ENCODE measurements at places on chromosomes 12 and 14.
A peak's percentile ranks its signal among the peaks of the same experiment; 100 is the strongest.

DNA sequence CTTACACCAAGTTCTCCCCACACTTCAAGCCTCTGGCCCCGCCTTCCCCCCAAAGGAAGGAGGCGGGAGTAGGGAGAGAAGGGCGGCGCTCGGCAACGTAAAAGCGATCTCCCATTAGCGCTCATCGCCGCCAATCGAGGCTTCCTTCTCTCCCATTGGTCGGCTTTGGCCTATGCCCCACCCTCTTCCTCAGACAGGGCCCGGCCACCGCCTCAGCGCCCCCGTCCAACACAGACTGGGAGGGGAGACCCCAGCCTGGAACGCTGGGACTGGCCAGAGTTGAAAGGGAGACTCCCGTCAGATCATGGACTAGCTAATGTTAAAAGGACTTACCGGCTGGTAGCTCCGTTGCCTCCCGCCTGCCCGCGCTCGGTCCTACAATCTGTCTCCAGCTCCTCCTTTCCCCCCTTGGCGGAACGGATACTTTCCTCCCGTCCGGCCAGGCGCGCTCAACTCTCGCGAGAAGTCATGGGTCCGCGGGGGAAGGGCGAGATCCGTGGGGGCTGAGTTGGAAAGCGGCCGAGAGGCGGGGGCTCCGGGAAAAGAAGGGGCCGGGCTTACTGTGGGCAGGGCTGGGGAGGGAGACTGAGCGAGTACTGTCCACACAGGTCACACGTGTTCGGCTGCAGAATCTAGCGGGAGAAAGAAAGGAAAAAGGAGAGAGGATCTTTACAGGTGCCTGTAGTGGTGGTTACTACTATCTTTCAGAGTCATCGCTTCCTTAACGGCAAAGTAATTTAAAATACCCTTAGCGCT is at the start of gene ATF7:
TSS of gene ATF7 (minus strand) at position 437 of the 756 bp plus-strand sequence. CDS start 25,382 bp downstream, outside the sequence.
- DNase-seq: peak; percentile 93

DNA sequence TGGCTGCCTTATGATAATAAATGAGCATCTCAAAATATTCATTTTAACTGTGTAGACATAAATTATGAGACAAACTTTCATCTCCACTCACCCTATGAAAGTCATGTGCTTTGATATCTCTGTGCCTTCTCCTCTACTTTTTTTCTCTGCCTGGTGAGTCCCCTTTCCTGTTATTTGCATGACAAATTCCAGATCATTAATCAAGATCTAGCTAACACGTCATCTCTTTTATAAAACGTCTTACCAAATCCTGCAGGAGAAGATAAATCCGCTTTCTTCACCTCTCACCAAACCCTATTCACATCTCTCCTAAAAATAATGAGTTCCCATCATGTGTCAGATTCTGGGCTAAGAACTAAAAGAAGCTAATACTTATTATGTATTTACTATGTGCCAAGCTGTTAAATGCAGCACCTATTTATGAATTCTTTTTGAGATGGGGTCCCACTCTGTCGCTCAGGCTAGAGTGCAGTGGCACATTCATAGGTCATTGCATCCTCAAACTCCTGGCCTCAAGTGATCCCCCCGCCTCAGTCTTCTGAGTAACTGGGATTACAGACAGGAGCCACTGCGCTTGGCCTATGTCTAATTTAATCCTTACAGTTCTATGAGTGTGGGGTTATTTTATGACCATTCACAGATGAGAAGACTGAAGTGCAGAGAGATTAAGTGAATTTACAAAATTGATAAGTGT is 26.7 kb downstream of the SPX start:
- no peak for DNase-seq

DNA sequence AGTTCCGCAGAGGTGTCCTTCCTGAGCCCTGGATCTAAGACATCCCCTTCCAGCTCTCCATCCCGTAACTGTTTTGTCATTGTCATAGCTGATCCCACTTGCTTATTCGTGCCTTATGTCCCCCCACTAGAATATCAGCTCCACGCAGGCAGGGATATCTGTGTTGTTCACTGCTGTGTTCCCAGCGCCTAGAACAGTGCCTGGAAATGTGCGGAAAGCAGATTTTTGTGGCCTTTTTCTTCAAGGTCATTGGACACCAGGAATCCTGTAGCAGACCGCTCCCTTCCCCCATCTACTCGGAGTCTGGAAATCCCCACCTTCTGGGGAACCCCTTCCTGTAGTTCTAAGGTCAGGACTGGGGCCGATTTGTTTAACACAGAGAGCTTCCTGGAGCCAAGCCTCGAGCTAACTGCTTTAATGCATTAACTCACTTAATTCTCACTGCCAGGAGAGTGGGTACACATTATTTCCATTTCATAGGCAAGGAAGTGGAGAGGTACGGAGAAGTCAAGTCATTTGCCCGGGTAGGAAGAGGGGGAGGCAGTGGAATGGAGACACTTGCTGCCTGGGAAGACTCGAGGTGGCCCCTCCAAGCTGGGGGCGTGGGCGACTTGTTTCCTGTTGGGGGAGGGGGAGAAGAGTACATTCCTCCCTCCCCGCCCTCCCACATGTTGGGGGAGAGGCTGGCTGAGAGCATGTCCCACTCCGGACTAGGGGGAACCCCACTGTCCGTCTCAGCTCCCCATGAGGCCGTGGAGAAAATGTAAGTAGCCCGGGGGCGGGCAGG is 1.2 kb upstream of the SH2B3 start:
- DNase-seq: no peak

DNA sequence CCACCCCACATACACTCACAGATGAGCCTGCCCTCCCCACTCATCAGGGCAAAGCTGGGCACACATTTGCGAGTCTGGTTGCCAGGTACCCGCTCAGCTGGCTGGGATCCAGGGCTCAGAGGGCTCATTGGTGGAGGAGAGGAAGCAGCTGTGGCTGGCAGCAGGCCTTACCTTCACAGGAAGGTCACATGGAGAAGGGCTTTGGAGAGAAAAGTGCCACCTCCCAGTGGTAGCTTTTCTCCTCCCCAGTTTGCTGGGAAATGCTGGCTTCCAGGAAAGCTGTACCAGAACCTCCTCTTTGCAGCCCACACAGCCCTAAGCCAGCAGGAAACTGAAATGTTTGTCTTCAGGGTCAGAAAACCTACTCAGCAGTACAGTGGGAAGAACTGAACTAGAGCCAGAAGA is 55.6 kb downstream of the LGMN start:
- no peak for DNase-seq

DNA sequence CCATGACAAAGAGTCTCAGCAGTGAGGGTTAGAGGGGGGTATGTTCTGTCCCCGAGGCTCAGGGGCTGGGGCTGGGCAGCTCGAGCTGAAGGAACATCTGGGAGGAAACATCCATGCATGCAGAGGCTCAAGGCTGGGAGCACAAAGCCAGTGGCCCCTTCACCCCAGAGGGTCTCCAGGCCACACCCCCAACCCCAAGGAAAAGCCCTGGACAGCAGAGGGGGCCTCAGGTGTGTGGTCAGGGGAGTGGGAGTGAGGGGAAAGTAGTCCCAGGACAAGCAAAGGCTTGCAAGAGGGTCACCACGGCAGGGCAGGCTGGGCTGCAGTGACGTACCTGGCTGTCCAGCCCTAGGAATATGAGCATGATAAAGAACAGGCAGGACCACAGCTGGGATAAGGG is 17.5 kb downstream of the SLC6A12 start:
- no peak for DNase-seq

DNA sequence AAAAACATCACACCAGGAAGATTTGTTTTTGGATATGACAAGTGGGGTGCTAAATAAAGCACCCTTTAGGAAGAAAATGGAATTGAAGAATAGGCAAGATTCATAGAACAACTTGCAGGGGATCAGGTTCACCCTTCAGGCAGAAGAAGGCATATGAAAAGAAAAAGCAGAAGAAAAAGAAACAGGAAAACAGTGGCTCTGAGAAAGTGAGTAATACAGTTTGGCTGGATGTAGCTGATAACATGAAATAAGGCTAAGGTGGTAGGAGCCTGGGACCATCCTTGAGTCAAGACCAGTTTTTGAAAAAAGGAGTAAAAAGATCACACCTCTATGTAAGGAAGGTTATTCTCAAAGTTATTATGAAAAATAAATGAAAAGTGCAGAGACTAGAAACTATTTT is 42.4 kb downstream of the TRIP11 start:
- no peak for DNase-seq

GRCh38 chr12:123033392-123034021 is 53.0 kb downstream of the ARL6IP4 start:
- DNase-seq: no peak

GRCh38 chr14:101289230-101289690 is 272.0 kb upstream of the DIO3 start:
- no peak for DNase-seq

DNA sequence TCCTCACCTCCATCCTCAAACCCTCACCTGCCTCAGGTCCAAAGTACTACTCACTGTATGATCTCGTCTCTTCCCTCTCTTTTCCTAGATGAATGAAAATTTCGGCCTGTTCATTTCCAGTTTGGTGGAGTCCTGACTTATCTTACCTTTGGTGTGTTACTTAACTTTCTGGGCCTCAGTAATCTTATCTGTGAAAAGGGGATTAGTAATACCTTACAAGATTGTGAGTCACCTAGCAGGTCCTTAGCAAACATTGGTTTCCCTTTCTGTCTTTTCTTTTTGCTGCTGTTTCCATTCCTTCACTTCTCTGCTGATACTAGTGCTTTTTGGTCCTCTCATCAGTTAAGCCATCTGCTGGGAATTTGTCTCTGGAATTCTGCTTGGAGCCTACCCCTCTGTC is 52.8 kb downstream of the AKAP6 start:
- DNase-seq: no peak

DNA sequence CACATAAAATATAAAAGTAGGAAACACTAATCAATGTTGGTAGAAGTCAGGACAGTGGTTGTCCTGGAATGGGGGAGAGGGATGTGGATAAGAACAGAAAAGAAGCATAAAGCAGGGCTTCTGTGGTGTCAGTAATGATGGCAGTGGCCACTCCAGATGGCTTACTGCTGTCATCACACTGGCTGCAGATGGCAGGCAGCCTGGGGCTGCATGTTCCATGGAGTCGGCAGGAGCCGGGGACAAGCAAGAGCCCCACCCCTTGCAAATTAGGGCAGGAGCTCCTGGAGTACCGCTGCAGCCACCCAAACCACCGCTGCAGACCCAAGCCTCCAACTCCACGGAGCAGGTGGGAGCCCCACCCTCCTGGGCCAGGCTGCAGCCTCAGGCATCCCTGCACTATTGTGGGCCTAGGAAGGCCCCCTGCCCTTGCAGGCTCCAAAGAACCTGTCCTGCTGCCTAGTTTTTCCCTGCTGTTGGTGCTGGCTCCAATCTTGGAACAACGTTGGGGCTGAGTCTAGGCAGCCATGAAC is 28.8 kb upstream of the SLC5A8 start:
- no peak for DNase-seq

GRCh38 chr12:52876372-52876771 is 27.6 kb upstream of the KRT78 start:
- DNase-seq: no peak

GRCh38 chr12:100158535-100158934 is 15.9 kb upstream of the BLTP3B start:
- no peak for DNase-seq

DNA sequence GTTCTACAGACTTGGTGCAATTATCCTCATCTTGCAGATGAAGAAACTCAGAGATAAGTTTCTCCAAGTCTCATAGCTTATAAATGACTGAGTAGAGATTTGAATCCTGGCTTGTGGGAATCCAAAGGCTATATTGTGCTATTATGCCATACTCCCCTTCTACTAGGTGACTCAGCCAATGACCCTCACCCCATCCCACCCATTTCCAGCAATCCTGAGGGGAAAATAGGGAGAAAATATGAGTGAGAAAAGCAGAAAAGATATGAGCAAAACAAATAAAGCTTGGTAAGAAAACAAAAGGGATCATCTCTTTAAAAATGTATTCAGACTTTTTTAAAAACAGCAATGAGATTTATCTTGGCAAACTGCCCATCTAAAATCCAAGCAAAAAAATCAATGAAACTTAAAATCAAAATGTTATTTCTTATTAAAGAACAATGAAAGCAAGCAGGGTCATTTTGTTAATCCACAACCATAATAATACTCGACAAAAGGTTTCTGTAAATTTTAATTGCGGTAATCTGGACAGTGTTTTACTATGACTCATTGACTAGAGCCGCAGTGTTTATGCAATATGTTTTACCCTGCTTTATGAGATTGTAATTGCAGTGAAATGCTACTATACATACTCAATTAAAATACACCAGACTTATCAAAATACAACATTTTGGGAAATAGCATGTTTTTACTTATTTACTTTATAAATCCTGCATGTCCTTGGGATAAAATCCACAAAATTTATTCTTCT is 13.1 kb upstream of the LGR5 start:
- DNase-seq: no peak

DNA sequence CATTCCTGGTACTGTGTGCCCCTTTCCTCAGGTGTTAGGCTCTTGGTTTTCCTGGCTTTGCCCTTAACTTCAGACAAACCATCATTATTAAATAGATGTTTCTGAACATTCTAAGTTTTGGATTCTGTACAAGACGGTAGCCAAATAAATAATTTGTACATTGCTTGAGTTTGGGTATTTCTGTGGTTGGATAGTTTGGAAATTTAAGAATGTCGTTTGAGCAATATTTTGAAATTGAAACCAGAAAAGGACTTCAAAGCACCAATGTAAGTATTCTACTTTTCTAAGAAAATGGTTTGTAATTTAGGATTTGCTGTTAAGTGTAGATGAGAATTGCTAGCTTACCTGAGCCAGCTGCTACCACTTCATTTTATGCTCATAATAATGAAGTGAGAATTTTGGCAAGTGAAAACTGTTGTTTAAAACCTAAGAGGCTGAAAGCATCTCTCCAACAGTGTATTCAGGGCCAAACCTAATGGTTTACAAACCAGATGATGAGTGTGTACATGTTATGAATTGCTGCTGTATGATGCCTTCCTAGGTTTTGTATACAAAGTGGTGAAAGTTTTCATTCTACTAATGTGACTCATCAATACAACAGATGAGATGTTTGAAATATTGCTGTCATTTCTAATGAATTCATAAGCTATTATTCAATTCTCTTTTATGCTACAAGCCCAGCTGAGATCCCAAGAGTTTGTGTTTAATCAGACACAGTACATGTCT is 181.5 kb upstream of the PRKD1 start:
- no peak for DNase-seq

DNA sequence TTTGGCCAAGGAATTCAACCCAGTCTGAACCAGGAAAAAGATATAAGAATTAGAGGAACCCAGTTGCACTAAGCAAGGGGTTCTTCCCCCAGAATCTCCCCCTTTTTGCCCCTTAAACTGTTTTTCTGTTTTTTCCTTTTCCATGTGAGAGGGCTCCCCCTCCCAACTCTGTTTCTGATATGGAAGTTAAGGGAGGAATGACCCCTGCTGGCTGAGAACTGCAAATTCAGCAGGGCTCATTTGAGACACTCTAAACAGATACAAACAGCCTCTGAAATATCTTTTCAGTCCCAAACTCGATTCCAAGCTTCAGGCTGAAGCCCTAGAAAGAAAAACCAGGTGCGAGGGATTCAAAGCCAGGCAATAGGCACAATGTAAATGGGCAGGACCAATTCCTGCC is 132.7 kb downstream of the SLC41A2 start:
- no peak for DNase-seq
